ENCODE measurements at places on chromosomes 5 and 9.

DNA sequence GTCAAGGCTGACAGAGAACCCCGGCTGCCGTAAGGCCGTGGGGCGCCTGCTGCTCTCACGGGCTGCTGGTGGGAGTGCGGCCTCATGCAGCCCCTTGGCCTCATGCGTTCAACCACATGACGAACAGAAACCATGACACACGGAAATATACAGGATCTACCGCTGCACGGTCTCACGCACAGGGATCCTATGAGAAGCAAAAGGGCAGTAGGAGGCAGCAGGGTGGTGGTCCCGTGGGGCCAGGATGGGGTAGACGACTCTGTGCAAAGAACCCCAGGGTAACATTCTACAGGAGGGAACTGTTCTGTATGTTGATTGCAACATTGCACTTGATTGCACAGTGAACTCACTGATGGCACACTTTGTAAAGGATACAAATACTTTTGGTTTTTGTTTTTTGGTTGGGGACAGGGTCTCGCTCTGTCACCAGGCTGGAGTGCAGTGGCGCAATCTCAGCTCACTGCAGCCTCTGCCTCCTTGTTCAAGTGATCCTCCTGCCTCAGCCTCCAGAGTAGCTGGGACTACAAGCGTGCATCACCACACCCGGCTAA, 51.6 kb downstream of the NACC2 start:
- DNase-seq = no peak

DNA sequence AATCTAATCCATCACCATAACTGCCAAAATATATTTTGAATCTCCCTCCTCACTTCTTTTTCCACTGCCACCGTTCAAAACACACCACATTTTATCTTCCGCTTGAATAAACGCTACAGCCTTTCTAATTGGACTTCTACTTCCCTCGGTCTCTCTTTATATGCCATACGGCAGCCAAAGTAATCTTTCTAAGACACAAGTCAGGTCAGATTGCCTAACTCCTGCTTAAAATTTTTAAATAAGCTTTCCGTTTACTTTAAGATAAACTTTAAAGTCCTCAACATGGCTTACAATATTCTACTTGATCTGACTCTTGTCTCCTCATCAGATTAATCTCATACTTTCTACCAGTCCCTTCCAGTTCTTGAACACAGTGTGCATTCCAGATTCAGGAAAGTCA, 9.7 kb downstream of the AFF4 start:
- no peak for DNase-seq

DNA sequence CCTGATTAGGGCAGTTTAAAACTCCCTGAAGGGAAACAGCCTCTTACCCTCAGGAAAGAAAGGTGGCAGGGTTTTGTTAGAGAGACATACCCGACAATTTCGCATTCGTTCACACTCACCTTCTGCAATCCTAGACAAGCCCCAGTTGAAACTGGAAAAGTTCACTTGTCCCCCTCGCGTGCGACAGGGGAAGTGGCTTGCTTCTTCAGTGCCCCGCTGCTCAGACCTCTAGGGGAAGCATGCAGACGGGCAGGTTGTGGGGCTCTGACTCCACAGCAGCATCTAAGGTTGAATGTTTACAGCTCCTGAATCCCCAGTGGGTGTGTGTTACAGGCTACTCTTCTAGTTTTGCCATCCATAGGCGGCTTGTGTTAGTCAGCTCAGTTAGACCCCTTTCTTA, 575.7 kb upstream of the ACO1 start:
- no peak for DNase-seq

GRCh38 chr9:81874931-81875330, 53.3 kb upstream of the SPATA31D4 start:
- DNase-seq = peak; percentile 40

DNA sequence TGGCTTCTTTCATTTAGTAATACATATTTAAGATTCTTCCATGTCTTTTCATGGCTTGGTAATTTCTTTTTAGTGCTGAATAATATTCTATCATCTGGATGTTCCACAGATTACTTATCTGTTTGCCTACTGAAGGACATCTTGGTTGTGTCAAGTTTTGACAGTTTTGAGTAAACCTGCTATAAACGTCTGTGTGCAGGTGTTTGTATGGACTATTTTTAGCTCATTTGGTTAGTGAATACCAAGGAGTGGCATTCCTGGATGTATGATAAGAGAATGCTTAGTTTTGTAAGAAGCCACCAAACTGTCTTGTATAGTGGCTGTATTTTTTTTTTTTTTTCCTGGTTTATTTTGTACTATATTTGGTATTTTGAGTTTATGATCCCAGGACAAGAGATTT, 38.4 kb downstream of the PRRC1 start:
- no peak for DNase-seq

GRCh38 chr9:76567086-76567485, 108.1 kb downstream of the GCNT1 start:
- no peak for DNase-seq

- no peak for DNase-seq
Observed at GRCh38 chr5:135823881-135824280, 10.6 kb upstream of the SLC25A48 start.

DNA sequence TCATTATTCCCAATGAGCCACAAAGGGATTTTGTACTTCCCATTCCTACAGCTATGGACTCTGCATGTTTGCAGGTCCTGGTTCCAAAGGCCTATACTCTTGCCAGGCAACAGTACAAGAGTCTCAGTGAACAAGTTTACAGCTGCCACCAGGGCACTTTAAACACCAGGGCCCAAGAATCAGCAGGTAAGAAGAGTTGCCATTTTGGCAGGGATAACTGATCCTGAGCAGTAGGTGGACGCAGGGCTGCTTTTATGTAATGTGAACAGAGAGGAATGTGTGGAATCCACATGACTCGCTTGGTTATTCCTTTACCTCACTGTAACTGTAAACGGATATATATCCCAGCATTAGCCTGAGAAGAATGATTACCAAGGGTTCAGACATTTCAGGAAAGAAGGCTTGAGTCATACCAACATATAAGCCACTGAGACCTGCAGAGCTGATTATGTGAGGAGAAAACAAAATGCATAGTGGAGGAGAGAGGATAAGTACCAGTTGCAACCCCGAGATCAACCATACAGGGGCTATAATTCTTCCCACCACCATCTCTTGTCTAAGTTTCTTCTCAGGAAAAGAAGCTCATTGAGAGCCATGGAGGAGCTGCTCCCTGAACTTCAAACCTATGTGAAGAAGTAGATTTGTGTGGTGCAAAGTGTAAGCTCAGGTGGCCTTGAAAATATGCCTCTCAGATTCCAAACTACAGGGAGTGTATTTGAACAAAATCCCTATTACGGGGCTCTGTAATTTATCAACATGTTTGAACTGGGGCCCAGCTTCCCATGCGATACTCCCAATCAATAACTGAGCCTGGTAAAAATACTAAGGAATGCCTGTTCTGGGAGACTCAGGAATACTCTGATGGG, 24.6 kb downstream of the RAPGEF6 start:
- DNase-seq = no peak

GRCh38 chr9:89753472-89754055, 148.8 kb downstream of the GADD45G start:
- DNase-seq = no peak

DNA sequence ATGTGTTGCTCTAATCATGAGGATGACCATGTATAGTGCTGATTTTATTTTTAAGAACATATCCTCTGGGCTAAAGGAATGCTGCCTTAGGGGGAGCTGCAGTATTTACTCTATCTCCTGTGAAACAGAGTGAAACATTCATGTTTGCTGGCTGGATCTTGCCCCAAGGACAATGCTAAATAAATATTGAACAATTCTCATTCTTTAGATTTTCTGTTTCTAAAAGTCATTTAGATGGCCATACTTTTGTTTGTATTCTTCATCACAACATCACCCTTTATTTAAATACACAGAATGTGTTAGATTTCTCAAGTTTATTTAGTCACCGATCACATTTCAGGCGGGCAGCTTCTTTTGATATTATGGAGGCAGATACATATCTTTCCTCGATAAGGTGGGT, 103.3 kb downstream of the ARHGEF28 start:
- DNase-seq = no peak

DNA sequence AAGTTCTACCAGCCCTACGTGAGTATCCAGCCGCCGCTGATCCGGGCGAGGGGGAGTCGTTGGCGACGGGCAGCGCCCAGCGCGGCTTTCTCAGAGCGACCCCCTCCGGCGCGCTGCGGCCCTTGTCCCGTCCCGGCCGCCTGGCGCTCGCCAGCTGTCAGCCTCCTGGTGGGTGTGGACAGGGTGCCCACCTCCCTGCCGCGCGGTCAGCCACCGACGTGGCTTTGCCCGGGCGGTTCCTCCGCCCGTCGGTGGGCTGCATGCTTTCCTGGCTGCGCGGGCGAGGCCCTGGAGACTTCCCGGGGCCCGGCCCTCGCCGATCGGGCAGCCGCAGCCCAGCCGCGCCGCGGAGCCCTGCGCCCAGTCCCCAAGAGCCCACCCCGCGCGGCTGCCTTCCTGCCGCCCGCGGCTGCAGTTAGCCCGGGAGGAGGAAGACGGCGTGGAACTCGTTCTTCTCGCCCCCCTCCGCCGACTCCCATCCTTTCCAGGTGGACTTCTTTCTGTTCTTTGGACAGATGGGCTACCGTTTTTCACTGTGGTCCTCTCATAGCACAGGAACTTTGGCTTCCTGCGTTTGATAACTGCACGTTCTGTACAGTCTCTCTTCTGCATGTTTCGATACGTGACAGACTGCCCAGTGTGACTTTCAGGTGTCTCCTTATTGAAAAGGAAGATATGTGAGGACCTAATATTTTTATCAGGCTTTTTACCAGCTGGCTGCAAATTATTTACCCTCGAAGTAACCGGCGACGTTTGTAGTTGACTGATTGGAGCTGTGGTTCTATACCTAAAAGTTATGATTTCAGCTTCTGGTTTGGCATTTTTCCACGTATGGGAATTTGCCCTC, 577 bp downstream of the AP3S1 start:
- no peak for DNase-seq

DNA sequence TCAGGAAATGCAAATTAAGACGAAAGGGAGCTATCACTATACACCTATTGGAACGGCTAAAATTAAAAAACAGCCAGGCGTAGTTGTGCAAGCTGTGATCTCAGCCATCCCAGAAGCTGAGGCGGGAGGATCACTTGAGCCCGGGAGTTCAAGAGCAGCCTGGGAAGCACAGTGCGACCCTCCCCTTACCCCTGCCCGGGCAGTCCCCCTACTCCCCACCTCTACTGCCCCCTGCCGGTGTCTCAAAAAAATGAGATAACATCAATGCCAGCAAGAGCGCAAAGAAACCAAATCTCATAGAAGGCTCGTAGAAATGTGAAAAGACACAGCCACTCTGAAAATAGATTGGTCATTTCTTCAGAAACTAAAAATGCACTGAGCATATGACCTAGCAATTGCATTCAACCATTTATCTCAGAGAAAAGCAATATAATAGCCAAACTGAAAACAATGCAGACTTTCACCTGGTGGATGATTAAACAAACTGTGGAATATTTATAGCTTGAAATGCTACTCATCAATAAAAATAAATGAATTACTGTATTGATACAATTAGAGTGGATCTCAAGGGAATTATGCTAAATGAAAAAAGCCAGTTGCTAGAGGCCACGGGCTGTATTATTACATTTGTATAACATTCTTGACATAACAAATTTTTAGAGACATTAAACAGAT, 20.6 kb downstream of the OR2V2 start:
- no peak for DNase-seq

GRCh38 chr9:96057155-96057554, 181.7 kb downstream of the ERCC6L2 start:
- no peak for DNase-seq

DNA sequence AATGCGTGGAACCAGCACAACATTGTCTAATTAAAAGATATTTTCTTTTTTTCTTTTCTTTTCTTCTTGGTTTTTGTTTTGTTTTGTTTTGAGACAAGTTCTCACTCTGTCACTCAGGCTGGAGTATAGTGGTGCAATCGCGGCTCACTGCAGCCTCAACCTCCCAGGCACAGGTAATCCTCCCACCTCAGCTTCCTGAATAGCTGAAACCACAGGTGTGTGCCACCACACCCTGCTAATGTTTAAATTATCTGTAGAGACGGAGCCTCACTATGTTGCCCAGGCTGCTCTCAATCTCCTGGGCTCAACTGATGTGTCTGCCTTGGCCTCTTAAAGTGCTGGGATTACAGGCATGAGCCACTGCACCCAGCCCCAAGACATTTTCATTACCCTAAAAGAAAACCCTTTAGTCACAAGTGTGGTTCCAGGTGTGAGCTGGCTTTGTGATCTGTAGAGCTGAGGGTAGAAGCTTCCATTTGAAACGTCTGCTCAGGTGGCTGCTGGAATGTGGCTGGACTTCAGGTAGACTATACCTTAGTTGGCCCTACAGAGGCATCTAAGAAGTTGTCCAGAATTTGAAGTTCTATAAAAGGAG, 19.1 kb upstream of the NEK6 start:
- no peak for DNase-seq

DNA sequence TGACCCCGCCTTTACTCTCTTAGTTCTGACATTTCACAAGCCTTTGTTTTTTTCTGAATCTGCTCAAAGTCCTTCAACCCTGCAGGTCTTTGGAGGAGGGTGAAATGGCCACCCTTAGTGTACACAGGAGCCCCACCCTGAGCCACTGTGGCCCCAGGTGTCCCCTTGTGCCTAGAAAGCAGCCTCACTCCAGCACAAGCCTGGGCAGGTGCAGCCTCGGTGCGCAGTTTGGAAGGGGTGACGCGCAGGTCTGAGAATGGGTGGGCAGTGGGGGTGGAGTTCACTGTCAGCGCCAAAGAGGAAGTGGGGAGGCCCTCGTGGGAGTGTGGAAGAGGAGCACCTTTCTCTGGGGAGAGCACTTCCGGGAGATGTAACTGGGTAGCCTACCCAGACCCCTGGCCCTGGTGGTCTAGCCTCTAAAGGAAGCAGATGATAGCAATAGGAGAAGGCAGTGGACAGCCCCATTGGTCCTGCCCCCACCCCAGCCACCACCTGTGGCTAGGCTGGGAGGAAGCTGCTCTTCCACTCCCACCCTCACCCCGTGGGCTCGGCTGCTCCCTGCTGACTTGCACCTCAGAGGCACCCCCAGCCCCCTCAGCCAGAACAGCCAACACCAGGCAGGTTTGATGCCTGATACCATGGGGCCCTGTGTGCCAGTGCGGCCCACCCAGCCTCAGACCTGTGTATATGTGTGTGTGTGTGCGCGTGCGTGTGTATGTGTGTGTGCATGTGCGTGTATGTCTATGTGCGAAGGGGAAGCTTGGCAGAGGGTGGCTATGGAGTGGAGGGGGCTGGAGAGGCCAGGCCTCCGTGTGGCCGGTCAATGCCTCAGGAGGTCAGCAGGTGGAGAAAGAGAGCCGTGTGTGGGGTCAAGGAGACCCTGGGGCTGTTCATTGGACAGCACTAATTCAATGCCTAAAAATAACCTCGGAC, 16.8 kb upstream of the DAB2IP start:
- no peak for DNase-seq

- DNase-seq = no peak
Observed at GRCh38 chr9:132880324-132880661, 1.6 kb downstream of the SPACA9 start.

DNA sequence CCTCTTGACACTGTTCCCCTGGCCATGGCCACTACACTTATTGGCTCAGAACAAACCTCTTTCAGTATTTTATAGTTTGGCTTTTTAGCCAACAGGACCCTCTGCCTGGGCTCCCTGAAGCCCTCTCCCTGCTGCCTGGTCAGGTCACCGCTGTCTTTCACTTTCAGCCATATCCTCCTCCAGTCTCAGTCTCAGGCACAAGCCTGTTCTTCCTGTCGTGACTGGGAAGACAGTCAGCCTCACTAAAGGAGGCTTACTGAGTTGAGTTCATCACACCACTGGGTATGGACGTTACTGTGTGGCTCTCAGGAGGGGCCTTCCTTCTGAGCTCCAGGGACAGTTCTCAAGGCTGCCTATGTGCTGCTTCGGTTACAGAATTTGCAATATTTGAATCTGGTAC, 2.0 kb downstream of the QSOX2 start:
- no peak for DNase-seq

- DNase-seq = no peak
Observed at GRCh38 chr5:140351609-140352334, 5.4 kb upstream of the HBEGF start.

Measured in heart right ventricle (tissue), 16 donors.